ENCODE measurements at places on chromosomes 7 and 10. TPM values are rescaled to one million over a fixed set of nuclear protein-coding genes. Genes with fewer than 3 reads are reported as not detected.

Gene MSMB
- total RNA-seq, result not detected

Gene GHRHR
- total RNA-seq, result not detected

Gene PTPRE
- total RNA-seq, result 14.9 TPM

Gene SUPV3L1
- total RNA-seq, result 35.6 TPM

Gene PON3
- total RNA-seq, result 2.0 TPM

Gene MYPN
- total RNA-seq, result not detected

DNA sequence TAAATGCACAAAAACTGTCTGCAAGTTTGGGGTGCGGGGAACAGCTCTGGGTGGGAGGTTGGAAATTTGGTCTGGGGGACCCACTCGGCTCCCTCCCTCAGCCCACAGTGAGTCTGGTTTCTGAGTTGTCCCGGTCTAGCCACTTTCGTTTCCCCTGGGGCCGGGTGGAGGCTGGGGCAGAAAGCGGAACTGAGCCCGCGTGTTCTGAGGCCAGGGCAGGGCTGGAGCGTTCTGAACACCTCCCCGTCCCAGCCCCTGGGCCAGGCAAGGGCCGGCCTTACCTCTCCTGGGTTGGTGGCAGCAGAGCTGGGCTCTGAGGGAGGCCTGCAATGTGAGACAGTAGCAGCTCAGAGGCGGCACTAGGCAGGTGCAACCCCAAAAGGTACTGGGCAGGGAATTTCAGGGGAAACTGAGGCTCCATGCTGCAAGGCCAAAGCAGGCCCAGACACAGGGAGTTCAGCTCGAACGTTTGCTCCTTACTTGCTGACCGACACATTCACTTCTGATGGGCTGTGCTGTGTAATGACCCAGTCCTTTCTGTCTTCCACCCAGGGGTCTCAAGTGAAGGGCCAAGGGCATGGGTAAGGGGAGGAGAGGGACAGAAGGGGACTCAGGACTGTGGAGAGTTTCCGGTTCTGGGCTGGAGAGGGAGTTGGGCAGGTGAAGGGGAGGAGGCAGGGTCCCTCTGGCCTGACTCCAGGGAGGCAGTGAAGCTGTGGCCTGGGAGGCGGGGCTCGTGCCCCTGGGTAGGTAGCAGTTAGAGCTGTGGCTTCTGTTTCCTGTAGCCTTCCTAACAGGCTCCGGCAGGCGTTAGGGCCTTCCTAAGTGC lies 3.0 kb downstream of the IRF5 start:
- DNase-seq, result no peak

GRCh38 chr7:7792056-7792455 lies 73.6 kb upstream of the RPA3 start:
- no peak for DNase-seq

- DNase-seq, result no peak
Measured at GRCh38 chr10:126185676-126186447, 202.4 kb downstream of the ADAM12 start.

- peak; percentile 98 for DNase-seq
Measured at GRCh38 chr10:88851706-88852105, at the start of gene ANKRD22. ANKRD22 (minus strand) TSS chr10:88851844; CDS start chr10:88851607, 237 bp downstream.

GRCh38 chr7:24059775-24060174 lies 224.2 kb upstream of the NPY start:
- no peak for DNase-seq

- DNase-seq, result no peak
Measured at GRCh38 chr10:24292304-24293293, 83.7 kb downstream of the KIAA1217 start.
